Esophagus squamous epithelium (tissue), 5 donors: ENCODE measurements at places on chromosomes 3 and 15.

- no peak for DNase-seq
These were observed 3.8 kb upstream of the GATA2 start for GRCh38 chr3:128496602-128497304.

DNA sequence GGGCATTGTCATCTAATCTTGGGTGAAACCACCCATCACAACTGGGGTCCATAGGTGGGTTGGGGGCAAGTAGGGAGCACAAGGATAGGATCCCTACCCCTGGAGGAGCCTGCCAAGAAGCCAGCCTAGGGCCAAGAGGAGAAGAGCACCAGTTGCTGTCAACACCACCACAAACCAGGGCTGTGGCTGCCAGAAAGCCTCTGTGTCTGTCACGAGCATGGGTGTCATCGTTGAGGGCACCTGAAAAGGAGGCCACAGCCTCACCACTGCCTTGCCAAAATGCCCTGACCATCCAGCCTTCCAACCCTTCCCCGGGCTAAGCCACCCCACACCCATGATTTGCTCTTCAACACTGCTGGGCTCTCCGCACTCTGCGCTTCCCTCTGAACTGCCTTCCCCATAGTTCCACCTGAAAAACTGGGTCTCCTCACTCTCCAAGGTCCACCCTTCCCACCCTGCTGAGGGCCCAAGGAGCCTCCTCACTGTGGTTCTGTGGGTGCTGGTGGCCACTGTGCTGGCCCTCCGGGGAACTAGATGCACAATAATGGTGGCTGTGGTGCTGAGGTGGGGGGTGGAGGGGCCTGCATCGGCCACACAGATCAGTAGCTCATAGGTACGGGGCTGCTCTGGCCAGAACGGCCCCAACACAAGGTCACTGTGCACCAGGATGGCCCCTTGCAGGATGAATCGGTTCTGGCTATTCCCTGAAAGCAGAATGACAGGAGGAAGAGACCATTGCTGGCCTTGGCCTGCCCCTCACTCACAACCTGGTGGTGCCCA is 6.2 kb upstream of the IP6K1 start:
- no peak for DNase-seq

GRCh38 chr3:1830851-1831250 is 267.8 kb upstream of the CNTN4 start:
- no peak for DNase-seq

DNA sequence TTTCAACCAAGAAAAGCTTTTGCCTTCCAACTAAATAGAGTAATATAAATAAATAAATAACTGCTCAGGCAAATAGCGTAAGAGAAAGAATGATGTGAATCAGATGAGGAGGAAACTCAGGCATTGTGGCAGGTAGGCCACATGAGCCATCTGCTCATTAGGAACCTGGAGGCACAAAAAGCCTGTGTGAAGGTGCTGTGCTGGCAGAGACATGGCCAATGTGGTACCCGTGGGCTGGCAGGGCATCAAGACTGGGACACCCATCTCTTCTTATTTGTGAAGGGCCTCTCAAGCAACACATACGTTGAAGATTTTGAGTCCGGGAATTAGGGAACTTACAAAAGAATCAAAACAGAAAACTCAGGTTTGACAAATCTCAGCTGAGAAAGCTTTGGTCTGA is 9.5 kb downstream of the ANKRD34C start:
- no peak for DNase-seq

- DNase-seq = no peak
These were observed 417 bp downstream of the HACD2 start for GRCh38 chr3:123584284-123584987.

- no peak for DNase-seq
These were observed 18.8 kb upstream of the GUCA1C start for GRCh38 chr3:108972482-108972881.

- DNase-seq = no peak
These were observed 158.6 kb upstream of the NR2F2 start for GRCh38 chr15:96171853-96172296.
